ENCODE measurements at places on chromosomes 2 and 18. TPM values are rescaled to one million over a fixed set of nuclear protein-coding genes. Genes with fewer than 3 reads are reported as not detected.

- DNase-seq = no peak
Observed at GRCh38 chr2:186717320-186718007, 23.6 kb downstream of the FAM171B start.

- DNase-seq = no peak
Observed at GRCh38 chr2:101416609-101417008, 29.3 kb upstream of the CREG2 start.

GRCh38 chr2:40273734-40274182 lies 178.1 kb downstream of the SLC8A1 start:
- no peak for DNase-seq

DNA sequence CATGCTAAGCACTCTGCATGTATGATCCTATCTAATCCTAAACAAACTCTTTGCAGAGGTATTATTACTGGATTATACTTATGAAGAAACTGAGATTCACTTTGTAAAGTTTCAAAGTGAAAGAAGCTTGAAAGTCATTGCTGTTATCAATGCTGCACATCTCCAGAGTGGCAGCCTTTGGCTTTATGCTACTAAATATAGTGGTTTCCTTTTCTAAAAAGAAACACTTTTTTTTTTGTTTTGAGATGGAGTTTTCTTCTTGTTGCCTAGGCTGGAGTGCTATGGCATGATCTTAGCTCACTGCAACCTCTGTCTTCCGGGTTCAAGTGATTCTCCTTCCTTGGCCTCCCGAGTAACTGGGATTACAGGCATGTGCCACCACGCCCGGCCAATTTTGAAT lies 114.9 kb upstream of the RAB27B start:
- DNase-seq = no peak

GRCh38 chr2:68849579-68850030 lies 21.6 kb downstream of the BMP10 start:
- peak; percentile 21 for DNase-seq

Gene MITD1
- 17.0 TPM for total RNA-seq

Gene ZSCAN30
- total RNA-seq = 14.2 TPM
